CD4-positive, alpha-beta T cell treated with Interleukin-10 for 1 hour (primary cell): ENCODE measurements at places on chromosomes 12 and 14.

DNA sequence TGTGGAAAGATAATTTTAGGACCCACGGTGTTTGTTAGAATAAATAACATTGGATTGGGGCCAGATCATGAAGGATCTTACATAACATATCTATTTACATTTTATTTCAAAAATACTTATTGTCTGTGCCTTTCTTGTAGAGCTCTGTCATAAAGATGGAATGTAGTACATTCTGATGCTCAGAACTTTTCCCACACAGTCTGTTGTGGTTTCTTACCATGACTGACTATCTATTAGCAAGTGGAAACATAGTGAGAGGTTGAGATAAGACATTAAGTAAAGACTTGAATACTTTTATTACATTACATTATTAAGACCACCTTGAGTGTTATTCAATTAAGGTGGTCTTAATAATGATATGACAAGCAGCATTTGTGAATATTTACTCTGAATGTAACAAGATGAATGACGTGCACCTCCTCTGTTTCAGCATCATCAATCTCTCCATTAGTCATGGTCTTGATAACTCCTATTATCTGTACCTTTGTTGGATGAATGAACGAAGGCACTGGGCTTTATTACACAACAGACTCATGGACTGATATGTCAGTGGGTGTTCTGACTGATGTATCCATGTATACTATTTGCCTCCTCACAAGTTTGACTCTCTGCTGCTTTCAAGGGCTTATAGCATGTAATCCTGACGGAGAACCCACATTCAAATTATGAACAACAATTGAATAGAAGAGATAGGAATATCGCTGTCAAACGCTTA, 883.0 kb upstream of the FLRT2 start:
- no peak for DNase-seq

DNA sequence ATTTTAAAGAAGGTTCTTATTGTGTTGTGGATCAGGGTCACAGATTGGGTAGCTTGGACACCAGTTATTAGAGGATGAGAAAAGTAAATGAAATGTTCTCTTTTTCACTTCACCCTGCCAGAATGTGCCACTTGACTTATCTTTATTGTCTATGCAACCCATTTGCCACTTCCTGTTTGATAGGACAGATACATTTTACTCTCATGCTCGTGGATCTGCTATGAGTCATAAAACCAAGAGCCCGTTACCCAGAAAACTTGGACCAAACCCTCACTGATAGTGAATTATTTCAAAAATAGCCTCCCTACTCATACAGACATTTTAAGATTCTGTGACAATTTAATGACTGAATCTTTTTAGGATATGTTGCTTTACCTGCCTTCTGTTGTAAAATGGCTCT, 1.8 kb downstream of the ISCA2 start:
- peak; percentile 57 for DNase-seq

DNA sequence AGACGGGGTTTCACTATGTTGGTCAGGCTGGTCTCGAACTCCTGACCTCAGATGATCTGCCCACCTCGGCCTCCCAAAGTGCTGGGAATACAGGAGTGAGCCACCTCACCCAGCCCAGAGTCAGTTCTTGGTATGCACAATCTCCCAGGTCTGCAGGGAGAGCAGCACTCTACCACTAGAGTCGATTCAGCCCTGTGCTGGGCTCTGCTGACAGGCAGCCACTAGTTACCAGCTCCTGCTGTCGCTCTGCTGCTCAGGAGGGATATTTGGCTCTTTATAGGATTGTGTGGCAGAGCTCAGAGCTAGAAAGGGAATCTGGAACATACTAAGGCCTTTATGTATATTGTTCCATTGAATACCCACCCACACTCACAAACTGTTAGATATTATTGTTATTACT, 44.3 kb downstream of the SPTB start:
- DNase-seq, result no peak

DNA sequence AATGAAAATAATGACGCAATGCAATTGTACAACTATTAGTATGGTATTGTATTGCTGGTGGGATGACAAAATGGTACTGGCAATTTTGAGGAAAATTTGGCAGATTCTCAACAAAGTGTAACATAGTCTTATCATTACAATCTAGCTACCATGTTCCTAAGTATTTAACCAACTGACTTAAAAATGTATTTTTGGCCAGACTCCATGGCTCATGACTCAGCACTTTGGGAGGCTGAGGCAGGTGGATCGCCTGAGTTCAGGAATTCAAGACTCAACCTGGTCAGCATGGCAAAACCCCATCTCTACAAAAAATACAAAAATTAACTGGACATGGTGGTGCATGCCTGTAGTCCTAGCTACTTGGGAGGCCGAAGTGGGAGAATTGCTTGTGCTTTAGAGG, 1409.5 kb downstream of the AACS start:
- no peak for DNase-seq

- DNase-seq, result peak; percentile 61
Measured at GRCh38 chr12:68611094-68611805, 551 bp downstream of the RAP1B start.

GRCh38 chr12:14883686-14884085, 2.0 kb downstream of the MGP start:
- no peak for DNase-seq

- no peak for DNase-seq
Measured at GRCh38 chr12:46386877-46387629, 14.5 kb upstream of the SLC38A2 start.

- DNase-seq, result no peak
Measured at GRCh38 chr12:128637642-128638606, 185.8 kb downstream of the SLC15A4 start.

DNA sequence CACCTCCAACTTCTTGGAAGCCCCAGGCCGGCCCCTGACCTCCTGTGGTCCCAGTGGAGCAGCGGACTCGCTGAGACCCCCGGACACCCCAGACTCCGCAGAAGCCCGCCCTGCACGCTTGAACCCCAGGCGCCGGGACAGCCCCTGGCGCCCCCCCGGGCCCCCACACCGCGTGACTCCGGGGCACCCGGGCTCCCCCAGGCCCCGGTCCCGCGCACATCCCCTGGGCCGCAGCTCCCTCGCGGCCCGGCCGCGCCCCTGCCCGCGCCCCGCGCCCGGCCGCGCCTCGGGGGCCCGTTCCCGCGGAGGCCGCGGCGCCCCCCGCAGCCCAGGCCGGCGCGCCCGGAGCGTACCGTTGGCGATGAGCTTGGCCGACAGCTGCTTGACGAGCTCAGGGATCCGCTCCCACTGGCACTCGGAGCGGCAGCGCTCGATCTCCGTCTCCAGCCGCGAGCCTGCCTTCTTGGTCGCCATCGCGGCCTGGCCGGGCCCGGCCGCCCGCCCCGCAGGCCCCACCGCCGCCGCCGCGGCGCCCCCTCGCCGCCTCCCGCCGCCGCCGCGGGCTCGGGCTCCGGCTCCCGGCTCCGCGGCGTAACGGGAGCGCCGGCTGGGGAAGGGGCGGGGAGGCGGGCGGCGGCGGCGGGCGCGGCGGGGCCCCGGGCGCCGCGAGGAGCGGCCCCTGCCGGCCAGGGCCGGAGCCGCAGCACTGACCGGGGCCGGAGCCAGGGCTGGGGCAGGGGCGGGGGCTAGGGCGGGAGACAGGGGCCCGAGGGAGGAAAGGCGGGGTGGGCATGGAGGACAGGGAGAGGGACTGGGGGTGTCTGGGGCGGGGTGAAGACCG, at the start of gene TTC7B:
Gene TTC7B (minus strand): TSS at position 609 of the 841 bp plus-strand sequence. CDS start 135 bp downstream, at position 474.
- peak; percentile 39 for DNase-seq

GRCh38 chr14:80456209-80456608, 244.9 kb upstream of the DIO2 start:
- DNase-seq, result no peak

GRCh38 chr12:17414596-17414995, 675.4 kb downstream of the RERGL start:
- no peak for DNase-seq

- DNase-seq, result no peak
Measured at GRCh38 chr14:76848879-76849278, 22.7 kb downstream of the LRRC74A start.

GRCh38 chr14:95320078-95320895, 579 bp upstream of the CLMN start:
- DNase-seq, result no peak

- DNase-seq, result no peak
Measured at GRCh38 chr14:31992011-31992447, 85.1 kb upstream of the ARHGAP5 start.
